ENCODE measurements at places on chromosomes 1 and 21.

DNA sequence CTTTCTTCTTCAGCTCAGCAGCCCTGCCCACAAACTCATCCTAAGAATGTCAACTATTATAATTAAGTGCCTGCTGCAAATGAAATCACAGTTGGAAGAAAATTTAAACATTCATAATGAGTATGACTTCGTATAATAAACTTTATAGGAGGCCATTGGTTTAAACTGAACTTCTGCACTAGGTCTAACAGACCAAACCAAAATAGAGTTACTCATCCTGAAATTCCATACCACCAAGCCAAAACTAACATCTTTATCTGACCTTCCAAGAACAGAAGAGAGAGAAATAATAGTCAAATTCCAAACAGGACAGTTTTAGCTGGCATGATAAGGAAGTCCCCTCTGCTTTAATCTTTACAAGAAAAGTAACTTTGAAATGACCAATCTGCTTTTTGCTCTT, 472.4 kb upstream of the PRMT6 start:
- no peak for DNase-seq

DNA sequence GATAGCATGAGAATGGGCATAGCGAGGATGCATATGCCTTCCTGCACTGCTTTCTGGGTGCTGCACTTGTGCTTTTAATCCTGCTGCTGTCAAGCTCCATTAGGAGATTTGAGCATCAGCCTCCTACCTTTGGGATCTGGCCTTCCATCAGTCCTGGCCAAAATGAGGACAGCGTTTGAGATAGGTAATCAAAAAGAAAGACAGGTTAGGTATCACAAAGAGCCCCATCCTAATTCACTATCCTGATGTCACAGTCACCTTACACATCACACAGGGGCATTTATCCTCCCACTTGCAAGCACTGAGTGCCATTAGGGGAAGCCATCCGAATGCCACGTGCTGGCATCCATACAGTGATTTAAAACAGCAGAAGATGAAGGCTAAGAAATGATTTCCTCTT, 13.2 kb upstream of the FAM163A start:
- no peak for DNase-seq

- DNase-seq: no peak
Measured at GRCh38 chr1:232393010-232393409, 236.9 kb downstream of the SIPA1L2 start.

DNA sequence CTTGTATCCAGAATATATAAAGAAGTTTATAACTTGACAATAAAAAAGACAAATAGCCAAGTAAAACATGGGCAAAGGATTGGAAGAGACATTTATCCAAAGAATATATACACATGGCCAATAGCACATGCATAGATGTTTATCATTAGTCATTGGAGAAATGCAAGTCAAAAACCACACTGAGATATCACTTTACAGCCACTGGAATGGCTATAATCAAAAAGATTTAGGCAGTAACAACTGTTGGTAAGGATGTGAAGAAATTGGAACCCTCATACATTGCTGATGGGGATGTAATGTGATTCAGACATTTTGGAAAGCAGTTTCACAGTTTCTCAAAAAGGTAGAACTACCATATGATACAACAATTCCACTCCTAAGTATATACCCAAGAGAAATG, 51.1 kb downstream of the SLC44A5 start:
- no peak for DNase-seq

DNA sequence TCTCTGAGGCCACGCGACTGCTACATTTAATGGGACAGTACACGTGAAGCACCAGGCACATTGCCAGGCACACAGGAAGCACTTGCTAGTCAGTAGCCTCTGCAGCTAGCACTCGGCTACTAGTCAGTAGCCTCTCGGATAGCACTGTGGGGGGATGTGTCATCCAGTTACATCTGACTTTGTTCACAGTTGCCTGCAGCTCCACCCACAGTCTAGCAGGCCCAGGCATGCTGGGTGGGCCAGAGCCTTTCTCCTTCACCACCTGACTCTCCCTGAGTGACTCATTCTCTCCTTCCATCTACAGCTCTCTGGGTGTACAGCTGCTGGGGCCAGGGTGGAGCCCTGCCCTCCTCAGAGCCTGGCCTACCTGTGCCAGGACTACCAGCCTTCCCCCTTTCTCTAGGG, 51.5 kb downstream of the PTPRF start:
- DNase-seq: no peak

DNA sequence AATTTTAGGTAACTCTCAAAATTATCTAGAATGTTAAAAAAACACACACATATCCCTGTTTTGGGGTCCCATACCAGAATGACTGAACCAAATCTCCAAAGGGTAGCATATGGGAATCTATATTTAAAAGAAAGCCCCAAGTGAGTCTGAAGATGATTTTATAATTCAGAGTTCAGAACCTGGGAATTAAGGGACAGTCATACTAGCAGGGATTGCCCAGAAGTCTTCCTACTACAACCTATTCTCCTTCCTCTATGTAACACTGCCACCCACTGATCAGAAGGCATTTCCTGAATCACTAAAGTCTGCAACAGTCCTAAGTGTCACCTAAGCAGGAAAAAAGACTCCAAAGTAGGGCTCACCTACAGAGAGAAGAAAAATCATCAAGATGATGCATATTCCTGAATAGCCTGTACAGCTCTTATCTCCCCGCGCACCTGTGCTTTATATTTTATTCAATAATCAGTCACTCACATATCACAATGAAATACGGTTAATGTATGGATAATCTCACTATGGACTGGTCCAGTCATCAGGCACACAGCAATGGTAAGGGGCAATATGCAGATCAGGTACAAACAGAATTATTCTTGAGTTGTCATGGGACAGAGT, 4.9 kb downstream of the RGS1 start:
- DNase-seq: no peak

- DNase-seq: no peak
Measured at GRCh38 chr1:19475296-19475695, 10.0 kb downstream of the CAPZB start.

DNA sequence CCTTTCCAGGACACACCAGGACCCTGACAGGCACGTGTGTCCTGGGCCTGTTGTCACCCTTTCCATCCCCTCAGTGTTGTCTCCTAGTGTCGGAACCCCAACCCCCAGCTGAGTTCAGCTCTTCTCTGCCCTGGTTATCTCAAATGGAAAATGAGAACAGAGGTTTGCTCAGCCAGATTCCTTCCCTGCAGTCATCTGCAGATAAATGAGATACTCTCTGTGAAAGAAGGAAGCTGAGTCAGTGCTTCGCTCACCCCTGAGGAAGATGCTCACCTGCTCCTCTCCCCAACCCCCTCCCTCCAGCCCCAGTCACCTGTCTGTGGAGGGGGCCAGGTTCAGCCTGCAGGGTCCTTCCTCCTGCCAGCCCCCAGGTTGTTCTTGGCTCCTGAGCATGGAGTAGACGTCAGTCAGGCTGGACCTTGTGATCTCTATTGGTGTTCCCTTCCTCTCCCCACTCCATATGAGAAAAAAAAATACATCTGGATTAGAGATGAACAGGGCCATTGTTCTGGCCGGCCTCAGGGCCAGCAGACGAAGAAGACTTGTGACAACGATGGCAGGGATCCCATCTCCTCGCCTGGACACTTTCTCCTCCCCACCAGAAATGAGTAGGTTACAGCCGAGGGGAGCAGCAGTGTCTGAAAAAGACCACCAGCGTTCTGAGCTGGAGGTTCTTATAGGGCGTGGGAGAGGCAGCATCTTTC, 20.9 kb downstream of the PHGDH start:
- DNase-seq: no peak

GRCh38 chr1:43269627-43270375, at the start of gene TMEM125:
Gene TMEM125, plus strand, starts transcription at chr1:43269983. Its CDS starts 2,740 bp downstream, at chr1:43272723.
- no peak for DNase-seq

GRCh38 chr1:10546896-10547295, 72.1 kb downstream of the PEX14 start:
- DNase-seq: no peak

DNA sequence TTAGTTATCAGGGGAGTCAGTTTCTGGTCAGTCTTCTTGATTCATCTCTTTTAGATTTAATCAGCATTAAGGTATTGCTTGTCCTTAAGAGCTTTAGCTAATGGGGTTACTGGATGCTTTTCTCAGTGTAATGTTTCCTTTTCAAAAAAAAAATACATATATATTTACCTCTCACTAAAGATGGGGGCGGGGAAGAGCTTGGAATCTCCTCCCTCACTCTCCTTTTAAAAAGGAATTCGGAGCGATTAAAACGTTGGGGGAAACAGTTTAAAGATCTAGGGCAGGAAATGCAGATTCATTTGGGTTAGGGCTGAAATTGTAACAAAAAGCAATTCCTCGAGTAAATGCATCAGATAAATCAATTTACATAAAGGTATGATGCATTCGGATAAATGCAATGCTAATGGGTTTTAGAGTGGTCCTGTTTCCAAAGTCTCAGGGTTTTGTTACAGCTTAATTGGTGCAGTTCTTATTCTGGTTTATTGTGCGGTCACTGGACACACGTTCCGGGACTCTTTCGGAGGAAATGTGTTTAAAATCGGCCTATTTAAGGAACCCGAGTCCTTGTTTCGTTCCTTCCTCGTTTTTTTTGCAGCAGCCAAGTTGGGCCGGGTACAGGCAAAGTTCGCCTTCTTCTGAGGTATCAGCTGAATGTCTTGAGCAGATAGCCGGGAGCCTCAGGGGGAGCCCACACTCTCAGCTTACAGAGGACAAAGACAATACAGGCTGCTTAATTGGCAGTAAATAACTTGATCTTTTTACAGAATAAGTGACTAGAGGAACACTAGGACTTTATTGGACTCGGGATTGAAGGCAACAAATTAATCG, 1.6 kb downstream of the LMO4 start:
- no peak for DNase-seq

GRCh38 chr1:58724483-58724882, 24.6 kb upstream of the MYSM1 start:
- DNase-seq: no peak

DNA sequence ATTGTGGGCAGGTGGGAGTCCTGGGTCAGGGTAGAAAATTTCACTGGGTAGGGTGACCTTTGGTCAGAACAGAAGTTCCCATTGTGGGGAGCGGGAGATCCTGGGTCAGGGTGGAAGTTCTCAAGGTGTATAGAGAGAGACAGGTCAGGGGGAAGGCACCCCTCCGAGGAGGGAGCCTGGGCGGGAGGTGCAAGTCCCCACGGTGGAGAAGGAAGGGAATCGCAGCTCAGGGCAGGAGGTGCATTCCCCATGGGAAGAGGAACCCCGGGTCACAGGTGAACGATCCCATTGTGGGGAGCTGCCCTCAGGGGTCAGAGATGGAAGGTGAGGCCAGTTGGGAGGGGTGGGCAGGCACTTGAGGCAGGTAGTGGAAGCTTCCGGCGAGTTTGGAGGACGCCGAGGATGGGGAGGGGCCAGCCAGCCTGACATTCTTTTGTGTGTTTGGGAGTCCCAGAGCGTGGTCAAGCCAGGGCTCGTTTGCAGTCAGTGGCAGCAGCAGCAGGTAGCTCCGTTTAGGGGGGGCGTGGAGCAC, 637 bp downstream of the LYPLA2 start:
- DNase-seq: no peak

- no peak for DNase-seq
Measured at GRCh38 chr1:40036574-40036973, 4.0 kb upstream of the CAP1 start.

GRCh38 chr1:18564676-18565075, 66.0 kb upstream of the PAX7 start:
- DNase-seq: no peak

DNA sequence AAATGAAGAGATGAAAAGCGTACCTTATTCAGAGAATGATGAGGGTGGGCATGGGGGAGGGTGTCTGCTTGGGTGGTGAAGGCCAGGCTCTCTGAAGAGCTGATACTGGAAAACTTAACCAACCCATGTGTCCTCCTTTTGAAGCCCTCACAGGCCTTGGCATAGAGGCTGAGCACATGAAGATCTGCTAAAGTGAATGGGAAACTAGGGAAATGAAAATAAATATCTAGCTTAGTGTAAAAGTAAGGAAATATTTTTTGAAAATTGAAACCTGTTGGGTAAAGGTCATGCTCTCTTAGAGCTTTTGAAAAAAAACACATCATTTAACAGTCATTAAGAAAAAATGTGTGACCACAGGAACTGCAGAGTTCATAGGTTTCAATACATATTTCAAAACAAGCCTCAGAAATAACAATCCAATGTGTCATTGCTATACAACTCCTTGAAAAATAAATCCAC, 40.5 kb upstream of the RALGPS2 start:
- DNase-seq: no peak

DNA sequence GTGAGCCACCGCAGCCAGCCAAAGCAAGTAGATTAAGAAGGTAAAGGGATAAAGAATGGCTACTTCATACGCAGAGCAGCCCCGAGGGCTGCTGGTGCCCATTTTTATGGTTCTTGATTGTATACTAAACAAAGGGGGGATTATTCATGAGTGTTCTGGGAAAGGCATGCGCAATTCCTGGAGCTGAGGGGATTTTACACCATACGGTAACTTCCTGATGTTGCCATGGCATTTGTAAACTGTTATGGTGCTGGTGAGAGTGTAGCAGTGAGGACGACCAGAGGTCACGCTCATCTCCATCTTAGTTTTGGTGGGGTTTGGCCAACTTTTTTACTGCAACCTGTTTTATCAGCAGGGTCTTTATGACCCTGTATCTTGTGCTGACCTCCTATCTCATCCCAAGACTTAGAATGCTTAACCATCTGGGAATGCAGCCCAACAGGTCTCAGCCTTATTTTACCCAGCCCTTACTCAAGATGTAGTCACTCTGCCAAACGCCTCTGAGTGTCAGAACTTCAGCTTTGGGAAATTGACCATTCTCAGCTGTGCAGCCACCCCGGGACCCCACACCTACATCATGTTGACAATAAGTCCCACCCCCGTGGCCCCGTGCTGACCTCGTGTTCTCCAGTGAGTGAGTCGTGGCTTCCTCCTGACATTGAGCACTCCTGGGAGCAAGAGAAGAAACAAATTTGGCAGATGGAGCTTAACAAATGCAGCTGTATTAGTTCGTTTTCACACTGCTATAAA, 149.4 kb upstream of the COL6A1 start:
- no peak for DNase-seq

- DNase-seq: no peak
Measured at GRCh38 chr1:182348961-182349747, 42.4 kb downstream of the GLUL start.

DNA sequence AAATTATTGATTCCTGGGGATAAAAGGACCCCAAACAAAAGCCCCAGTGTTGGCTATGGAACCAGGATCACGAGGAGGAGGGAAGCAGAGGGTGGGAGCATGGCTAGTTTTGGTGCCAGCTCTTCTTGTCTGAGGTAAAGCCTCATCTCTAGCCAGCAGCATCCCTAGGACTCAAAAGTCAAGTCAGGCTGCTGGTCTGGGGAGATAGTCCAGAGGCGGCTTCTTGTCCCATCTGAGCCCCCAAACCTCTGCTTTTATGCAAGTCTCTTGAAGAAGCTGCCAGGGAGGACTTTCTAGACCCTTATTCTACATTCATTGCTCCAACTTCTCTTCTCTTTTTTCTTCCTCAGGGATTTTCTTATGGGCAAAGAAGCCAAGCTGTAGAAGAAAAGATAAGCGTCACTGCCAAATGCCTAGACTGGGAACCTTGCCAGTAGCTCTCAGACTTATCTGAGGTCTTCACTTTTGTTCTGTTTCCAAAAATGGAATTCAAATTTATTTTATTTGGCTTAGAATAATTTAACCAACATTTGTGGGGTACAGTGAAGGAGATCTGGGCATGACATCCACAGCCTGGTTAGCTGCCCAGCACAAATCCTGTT, 6.9 kb upstream of the ANKRD35 start:
- DNase-seq: no peak
